ENCODE measurements at places on chromosomes 4 and X.

- no peak for DNase-seq
These were observed 11.5 kb upstream of the CCDC149 start for GRCh38 chr4:24924309-24924781.

DNA sequence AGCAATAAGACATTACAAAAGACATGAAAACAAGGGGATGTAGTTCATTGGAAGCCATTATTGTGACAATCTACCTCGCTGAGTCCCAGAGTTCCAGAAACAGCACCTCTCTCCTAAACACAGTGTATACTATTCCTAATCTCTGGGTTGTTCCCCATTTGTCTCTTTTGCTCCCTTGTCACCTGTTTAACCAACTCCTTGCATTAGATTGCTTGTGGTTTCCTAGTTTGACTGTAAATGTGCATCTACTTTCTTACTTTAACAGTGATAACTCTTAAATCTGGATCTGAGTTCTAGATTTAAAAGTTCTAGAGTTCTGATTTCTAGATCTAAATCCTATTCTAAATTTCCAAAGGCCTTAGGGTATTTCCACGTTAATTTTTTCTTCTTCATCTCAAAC lies 71.6 kb upstream of the TET2 start:
- DNase-seq: no peak

DNA sequence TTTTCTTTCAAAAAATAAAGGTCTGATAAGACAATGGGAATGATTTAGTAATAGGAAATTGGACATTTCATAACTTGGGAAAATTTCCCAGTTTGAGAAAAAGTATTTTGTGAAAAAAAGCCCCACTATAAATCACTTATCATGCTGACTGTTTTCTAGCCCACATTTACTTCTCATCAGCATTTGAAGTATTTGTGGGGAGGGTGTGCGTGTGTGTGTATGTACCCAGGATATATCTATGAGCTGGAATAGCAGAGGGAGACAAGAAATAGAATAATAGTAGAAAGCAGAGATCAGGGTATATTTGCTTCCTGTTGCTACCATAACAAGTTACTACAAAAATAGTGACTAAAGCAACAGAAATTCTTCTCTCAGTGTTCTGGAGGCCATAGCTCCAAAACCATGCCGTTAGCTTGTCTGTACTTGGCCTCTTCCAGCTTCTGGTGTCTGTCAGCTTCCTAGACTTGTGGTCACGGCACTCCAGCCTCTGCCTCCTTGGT lies 139.8 kb downstream of the PTTG2 start:
- no peak for DNase-seq

- no peak for DNase-seq
These were observed 68.5 kb downstream of the GALNT7 start for GRCh38 chr4:173237152-173237551.

DNA sequence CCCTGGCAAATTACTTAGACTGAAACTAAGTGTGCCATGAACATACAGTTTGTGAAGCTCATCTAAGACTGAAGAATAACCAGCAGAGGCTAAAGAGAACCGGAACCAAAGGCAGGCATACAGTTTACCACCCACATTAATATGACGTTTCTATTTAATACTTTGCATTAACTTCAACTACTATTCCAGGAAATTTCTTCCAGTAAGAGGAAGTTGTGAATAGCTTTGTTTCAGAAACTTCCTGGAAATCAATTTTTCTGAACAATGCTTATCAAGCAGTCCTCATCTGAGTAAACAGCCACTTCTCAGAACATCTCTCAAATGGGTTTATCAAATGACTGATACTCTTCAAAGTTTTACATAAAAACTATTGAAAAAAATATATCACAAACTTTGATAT lies 252.7 kb downstream of the OPHN1 start:
- no peak for DNase-seq

DNA sequence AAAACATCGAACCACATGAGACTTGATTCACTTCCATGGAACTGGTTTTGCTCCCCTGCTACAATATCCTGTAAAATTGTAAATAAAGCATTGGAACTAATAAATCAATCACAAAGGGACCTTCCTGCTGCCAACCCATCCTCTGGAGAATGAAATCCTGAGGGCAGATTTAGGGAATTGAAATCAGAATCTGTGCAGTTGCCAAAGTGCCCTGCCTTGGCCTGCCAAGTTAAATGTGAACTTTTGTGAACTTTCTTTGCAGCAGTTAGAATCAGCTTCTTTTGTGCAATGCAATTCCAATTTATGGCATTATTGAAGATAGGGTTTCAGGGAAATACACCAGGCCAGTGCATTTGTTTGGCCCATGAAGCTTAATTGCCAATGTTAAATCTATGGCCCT lies 263.1 kb downstream of the PTTG2 start:
- DNase-seq: no peak

DNA sequence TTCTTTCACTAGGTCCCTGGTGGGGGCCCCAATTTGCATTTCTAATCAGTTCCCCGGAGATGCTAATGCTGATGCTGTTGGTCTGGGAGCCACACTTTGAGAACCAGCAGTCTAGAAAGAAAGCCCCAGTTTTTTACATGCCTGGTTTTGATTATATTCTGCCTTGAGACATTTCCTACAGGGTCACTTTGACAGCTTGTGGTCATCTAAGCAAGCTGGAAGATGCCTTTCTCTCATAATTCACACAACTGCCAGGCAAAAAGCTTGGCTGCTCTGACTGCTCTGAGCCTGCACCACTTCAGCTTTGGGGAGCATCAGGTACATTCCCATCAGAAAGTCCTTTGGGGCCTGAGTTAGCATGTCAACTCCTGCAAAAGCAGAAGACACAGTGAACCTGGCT lies 5.9 kb upstream of the PLAC1 start:
- DNase-seq: no peak

DNA sequence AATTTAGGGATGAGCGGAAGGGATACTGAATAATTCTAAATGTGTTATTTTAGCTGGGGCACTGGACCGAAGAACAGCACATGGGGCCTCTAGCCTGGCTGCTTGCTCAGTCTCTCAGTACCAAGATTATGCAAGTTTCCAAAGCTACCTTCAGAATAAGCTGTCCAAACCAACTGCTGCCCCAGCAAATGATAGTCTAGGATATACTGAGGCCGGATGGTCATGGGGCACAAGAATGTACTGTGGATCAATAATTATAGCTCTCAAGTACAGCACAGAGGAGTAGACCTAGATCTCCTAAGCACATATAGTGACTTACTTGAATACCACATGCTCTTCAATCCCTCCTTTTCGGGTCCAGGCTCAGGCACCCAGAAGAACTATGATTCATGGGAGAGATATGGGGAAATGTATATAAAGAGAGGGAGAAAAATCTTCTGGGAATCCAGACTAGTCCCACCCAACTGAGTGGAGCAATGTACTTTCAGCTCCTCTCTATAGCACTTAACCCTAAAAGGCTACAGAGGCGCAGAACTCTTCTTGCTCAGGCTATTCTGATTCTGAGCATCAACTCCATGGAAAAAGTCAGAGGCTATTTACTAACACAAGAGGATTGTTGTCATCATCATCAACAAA lies 160.3 kb upstream of the GPC4 start:
- DNase-seq: no peak

All from T-helper 2 cell (primary cell).